ENCODE measurements at places on chromosomes 4 and X.

GRCh38 chr4:174613979-174614378 is 91.7 kb upstream of the HPGD start:
- DNase-seq = no peak

DNA sequence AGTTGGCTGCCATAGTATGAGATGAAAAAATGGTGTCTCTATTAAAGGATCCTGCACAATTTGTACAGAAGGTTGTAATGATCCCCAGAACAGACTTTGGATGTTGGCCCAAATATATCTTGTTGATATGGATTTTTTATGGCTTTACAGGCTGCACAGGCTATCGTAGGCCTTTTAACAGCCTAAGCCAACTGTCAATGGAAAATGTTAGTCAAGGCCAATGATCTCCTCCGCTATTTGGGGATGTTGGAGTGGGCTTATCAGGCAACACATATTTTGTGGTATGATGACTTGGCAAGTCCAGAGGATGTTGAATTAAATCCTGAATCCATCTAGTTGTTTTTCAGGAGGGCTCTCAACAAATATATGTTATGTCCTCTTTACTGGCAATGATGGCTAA is 42.1 kb downstream of the ZCCHC13 start:
- DNase-seq = no peak

- DNase-seq = no peak
These were observed 1443.4 kb downstream of the ARAP2 start for GRCh38 chr4:34800953-34801352.

DNA sequence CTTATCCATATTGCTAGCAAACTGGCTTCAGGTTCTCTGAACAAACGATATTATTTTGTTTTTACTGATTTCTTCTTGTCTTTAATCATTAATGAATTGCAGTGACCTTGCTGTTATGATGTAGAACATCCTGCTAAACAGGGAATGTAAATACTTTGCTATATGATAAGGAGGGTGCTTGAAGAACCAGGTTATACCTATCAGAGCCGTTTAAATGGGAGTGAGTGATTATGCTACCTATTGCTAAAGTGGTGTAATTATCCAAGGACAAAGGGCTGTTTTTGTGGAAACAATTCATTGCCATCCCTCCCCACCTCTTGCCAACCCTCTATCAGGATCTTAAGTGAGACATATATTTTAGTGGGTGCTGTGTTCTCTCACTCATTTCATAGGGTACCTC is 788.9 kb downstream of the RPA4 start:
- DNase-seq = no peak

DNA sequence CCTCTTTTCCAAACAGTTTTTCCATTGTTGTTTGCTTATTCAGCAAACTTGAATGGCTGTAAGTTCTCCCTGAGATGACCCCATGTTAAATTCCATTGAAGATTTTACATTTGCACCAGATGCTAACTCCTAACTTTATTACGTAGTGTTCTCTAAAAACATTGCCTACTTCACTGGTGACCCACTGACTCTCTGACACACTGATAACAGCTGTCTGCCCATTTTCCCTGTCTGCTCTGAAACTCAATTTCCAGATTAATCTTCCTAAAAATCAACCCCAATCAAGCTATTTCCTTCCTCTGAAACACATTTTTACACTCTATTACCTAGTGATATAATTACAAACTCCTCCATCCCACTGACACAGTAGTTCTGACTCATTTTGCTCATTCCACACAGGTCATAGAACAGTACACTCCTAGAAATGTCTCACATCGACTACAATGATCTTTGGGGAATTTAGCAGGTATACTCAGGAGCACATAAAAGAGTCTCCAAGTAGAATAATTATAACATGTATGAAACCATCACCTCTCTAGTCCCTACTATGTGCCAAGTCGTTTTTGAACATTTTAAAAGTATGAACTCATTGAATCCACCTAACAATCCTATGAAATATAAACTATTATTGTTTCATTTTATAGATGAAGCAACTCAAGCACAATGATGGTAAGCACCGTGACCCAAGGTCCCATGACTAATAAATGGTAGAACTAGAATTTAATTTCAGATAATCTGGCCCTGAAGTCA is 210.9 kb downstream of the SLIT2 start:
- DNase-seq = no peak

- DNase-seq = no peak
These were observed 125.1 kb upstream of the PSAPL1 start for GRCh38 chr4:7559741-7560395.

- peak; percentile 84 for DNase-seq
These were observed at the start of gene TMEM164 for GRCh38 chrX:110002300-110003166. Gene TMEM164, plus strand, starts transcription at chrX:110003114. Its CDS starts 661 bp downstream, at chrX:110003775.

GRCh38 chr4:163528653-163529052 is 34.2 kb downstream of the TMA16 start:
- no peak for DNase-seq

GRCh38 chr4:76087007-76087769 is 12.7 kb downstream of the ART3 start:
- peak; percentile 32 for DNase-seq

GRCh38 chrX:39921838-39922237 is 175.9 kb downstream of the BCOR start:
- DNase-seq = no peak

- no peak for DNase-seq
These were observed 69.5 kb downstream of the PDE5A start for GRCh38 chr4:119559044-119559647.

DNA sequence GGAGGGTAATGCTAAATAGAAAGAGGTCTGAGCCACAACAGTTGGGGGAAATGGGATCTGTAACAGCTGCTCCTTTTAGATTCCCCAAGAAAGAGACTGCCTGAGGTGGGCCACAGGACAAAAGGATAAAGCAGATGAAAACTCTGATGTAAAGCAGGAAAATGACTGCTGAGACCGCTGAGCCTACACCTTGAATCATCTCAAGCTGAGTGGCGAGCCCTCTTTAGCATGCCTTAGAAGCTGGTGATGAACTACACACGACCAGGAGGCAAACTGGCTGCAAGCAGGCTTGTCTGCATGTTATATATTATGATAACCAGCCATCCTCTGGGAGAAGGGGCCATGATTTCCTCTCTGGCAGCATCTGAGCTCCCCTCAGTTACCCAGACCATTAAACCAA is 88.4 kb downstream of the TTC29 start:
- DNase-seq = no peak

DNA sequence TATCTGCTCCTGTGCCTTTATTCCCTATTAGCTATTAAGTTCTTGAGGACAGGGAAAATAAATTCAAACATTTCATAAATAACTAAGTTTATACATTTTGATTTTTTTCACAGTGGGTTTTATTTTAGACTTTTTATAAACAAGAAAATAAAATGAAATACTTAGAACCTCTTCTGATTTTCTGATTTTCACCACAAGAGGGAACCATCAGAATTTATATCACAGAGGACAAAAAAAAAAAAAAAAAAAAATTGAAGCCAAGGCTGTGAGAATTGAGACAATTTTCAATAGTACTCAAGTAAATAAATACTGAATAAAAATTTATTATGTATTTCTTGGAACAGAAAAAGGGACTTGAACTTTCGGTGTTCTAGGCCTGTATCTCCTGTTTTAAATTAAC is 288.1 kb downstream of the SH3BGRL start:
- no peak for DNase-seq

- no peak for DNase-seq
These were observed 58.2 kb upstream of the DKK2 start for GRCh38 chr4:107094332-107094731.

- no peak for DNase-seq
These were observed 139.7 kb downstream of the PPARGC1A start for GRCh38 chr4:23750125-23750524.

GRCh38 chr4:23401572-23401971 is 488.3 kb downstream of the PPARGC1A start:
- DNase-seq = no peak

- DNase-seq = no peak
These were observed 462.3 kb downstream of the DMD start for GRCh38 chrX:32749070-32749469.

All from activated CD4-positive, alpha-beta T cell treated with anti-CD3 and anti-CD28 coated beads for 48 hours (primary cell).